A549 treated with GW870086 at 1 μM for 4 hours (cell line): ENCODE measurements at places on chromosomes 6 and 20. TPM values are rescaled to one million over a fixed set of nuclear protein-coding genes. Genes with fewer than 3 reads are reported as not detected.

The NT5E gene
- total RNA-seq: 19.9 to 36.6 TPM (median 30.3 TPM) in 5 replicates

The HFE gene
- total RNA-seq: 10.1 to 14.0 TPM (median 13.1 TPM) in 5 replicates

The TMEM200A gene
- 0.07 to 0.11 TPM (median 0.08 TPM) in 5 replicates for total RNA-seq

The ARMH2 gene
- not detected in 5 replicates for total RNA-seq

The SAMHD1 gene
- total RNA-seq: 7.0 to 9.4 TPM (median 7.5 TPM) in 5 replicates

The FOXS1 gene
- 0.35 to 1.1 TPM (median 0.64 TPM) in 5 replicates for total RNA-seq

The DEFB126 gene
- not detected in 5 replicates for total RNA-seq

The SYNGAP1 gene
- total RNA-seq: 3.6 to 4.7 TPM (median 3.9 TPM) in 5 replicates

The BMP7 gene
- 0.33 to 0.55 TPM (median 0.38 TPM) in 5 replicates for total RNA-seq

The AK9 gene
- total RNA-seq: 0.63 to 1.3 TPM (median 1.1 TPM) in 5 replicates

The ZC2HC1B gene
- not detected in 5 replicates for total RNA-seq

The ENPP5 gene
- total RNA-seq: not detected in 5 replicates

The MLIP gene
- 0.13 TPM in 1 of 5 replicates, not detected in the others for total RNA-seq

The VWA7 gene
- 1.2 to 2.0 TPM (median 1.5 TPM) in 5 replicates for total RNA-seq

The PPP1R14C gene
- 1.5 to 1.9 TPM (median 1.6 TPM) in 5 replicates for total RNA-seq

The THBS2 gene
- total RNA-seq: 0.02 to 0.08 TPM (median 0.03 TPM) in 3 of 5 replicates, not detected in the others

The TFAP2D gene
- not detected in 5 replicates for total RNA-seq

The KIAA0408 gene
- total RNA-seq: 6.8 to 8.2 TPM (median 7.4 TPM) in 5 replicates

The ADTRP gene
- total RNA-seq: 0.38 to 0.71 TPM (median 0.58 TPM) in 4 of 5 replicates, not detected in the other

The SLCO4A1 gene
- total RNA-seq: 6.8 to 11.9 TPM (median 11.1 TPM) in 5 replicates

The ADGB gene
- not detected in 5 replicates for total RNA-seq

The ATP9A gene
- total RNA-seq: 11.1 to 16.4 TPM (median 15.6 TPM) in 5 replicates

The PRICKLE4 gene
- 0.68 to 0.95 TPM (median 0.81 TPM) in 5 replicates for total RNA-seq

The MCCD1 gene
- total RNA-seq: not detected in 5 replicates

The ID1 gene
- total RNA-seq: 385 to 513 TPM (median 425 TPM) in 5 replicates

The C6orf47 gene
- total RNA-seq: 10.6 to 12.7 TPM (median 12.1 TPM) in 5 replicates

The FOXQ1 gene
- total RNA-seq: 3.9 to 6.7 TPM (median 5.8 TPM) in 5 replicates

The SULF2 gene
- total RNA-seq: 20.4 to 26.3 TPM (median 22.8 TPM) in 5 replicates

The CST2 gene
- 0.19 to 0.43 TPM (median 0.27 TPM) in 4 of 5 replicates, not detected in the other for total RNA-seq

The RAMACL gene
- 0.09 to 0.43 TPM (median 0.13 TPM) in 4 of 5 replicates, not detected in the other for total RNA-seq

The PRDM13 gene
- total RNA-seq: 0.81 to 1.2 TPM (median 0.87 TPM) in 5 replicates

The PEDS1 gene
- total RNA-seq: 37.2 to 50.6 TPM (median 46.3 TPM) in 5 replicates

The SIGLEC1 gene
- 0.02 to 0.03 TPM in 2 of 5 replicates, not detected in the others for total RNA-seq

The HCRTR2 gene
- not detected in 5 replicates for total RNA-seq

The TMEM74B gene
- total RNA-seq: 1.9 to 3.7 TPM (median 3.3 TPM) in 5 replicates

The PI3 gene
- 2.1 to 4.7 TPM (median 2.7 TPM) in 5 replicates for total RNA-seq

The GTSF1L gene
- not detected in 5 replicates for total RNA-seq

The CCDC170 gene
- total RNA-seq: 0.07 to 0.17 TPM (median 0.13 TPM) in 4 of 5 replicates, not detected in the other

The FAM83C gene
- 0.06 to 0.14 TPM (median 0.08 TPM) in 5 replicates for total RNA-seq

The TEAD3 gene
- 5.0 to 7.6 TPM (median 6.7 TPM) in 5 replicates for total RNA-seq
